ENCODE measurements at places on chromosomes 5 and 9. TPM values are rescaled to one million over a fixed set of nuclear protein-coding genes. Genes with fewer than 3 reads are reported as not detected.

Gene SLC27A6
- 1.6 TPM for total RNA-seq

Gene SLC23A1
- not detected for total RNA-seq

Gene HINT2
- 26.4 TPM for total RNA-seq

Gene DIRAS2
- total RNA-seq, result not detected

Gene PCDHA8
- total RNA-seq, result not detected

Gene IFNB1
- not detected for total RNA-seq
